ENCODE measurements at places on chromosomes 7 and 10. TPM values are rescaled to one million over a fixed set of nuclear protein-coding genes. Genes with fewer than 3 reads are reported as not detected.

The ARMC3 gene
- total RNA-seq, result 0.23 TPM

The MSMB gene
- not detected for total RNA-seq

The PHKG1 gene
- total RNA-seq, result not detected

The EGR2 gene
- total RNA-seq, result 12.1 TPM

All from astrocyte (in vitro differentiated cells and primary cell).